GOT3 (cell line): ENCODE measurements at places on chromosomes 7 and 10.

- DNase-seq, result no peak
Measured at GRCh38 chr7:17205910-17206309, 92.5 kb upstream of the AHR start.

GRCh38 chr7:36285276-36285675 lies 104.4 kb upstream of the ANLN start:
- no peak for DNase-seq

GRCh38 chr7:134030460-134030865 lies 96.7 kb upstream of the LRGUK start:
- no peak for DNase-seq

- DNase-seq, result no peak
Measured at GRCh38 chr10:1418031-1418550, 319.2 kb downstream of the ADARB2 start.

DNA sequence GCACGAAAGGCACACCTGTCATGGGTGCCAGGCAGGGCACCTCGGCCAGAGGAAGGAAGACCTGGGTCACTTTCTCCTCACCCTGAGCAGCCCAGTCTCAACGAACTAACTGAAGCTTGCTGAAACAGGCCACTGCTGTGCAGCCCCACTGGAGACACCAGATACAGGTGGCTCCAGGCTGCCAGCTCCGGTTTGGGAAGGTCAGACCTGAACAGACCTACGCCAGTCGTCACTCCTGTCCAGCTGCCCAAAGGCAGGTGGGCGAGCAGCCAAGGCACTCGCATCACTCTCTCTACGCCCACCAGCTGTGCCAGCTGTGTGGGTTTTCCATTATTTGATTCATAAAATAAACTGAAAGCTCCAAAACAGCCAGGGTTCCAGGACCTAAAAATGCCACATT lies 256.1 kb downstream of the ZMYND11 start:
- no peak for DNase-seq

DNA sequence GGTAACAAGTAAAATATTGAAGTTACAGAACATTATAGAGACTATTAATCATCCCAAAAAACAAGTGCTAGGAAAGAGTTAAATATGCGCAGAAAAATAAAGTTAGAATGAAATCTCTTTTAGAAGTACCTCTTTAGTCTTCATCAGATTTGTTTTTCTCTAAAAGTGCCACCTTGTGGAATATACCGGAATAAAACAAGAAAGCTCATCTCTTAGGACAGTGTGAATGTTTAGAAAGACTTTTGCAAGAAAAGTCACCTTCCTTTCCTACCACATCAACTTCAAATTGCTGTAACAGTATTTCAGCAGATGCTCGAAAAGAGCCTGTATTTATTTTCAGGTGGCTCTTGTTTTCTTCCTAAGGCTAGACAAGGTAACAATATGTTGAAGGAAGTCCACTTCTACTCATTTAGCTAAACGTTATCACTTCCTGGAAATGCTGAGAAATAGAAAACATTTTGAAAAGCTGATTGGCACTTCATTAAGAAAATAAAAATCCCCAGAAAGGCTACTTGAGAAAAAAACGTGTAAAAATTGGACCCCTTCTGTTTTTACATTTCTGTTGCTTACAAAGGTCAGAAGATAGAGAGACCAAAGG lies 19.8 kb upstream of the FAM133B start:
- no peak for DNase-seq

DNA sequence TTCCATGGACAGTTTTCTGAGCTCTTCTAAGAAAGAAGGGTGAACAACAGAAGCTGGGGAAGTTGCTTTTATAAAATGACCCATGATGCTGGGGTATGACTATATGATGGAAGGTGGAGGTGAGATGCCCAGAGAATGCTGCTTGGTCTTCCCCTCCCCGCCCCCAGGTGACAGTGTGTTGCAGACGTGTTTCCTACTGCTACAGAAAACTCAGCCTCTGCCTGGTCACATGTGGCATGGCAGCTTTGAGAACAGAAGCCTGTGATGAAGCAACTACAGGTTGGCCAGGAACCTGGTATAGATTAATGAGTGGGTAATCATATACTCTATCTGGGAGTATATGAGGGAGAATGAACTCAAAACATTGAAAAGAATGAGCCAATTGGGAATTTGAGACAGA lies 67.1 kb downstream of the MTURN start:
- DNase-seq, result no peak

- no peak for DNase-seq
Measured at GRCh38 chr7:40219917-40220316, 85.1 kb downstream of the SUGCT start.

DNA sequence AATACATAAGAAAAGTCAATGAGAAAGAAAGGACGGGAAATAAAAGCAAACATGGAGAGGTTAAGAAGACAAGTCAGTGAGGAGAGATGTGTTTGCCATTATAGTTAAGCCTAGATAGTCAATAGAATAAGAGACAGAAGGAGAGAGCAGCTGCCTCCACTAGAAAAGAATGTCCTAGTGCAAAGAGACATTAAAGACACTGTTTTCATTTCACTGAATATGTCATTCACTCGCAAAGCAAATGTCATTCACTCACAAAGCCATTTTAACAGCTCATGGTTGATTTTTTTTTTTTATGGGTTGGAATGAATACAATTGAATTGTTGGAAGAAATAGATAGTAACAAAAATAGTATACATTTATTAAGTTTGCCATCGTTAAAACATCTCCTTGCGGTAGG lies 1007.6 kb downstream of the DNAJB9 start:
- DNase-seq, result no peak

DNA sequence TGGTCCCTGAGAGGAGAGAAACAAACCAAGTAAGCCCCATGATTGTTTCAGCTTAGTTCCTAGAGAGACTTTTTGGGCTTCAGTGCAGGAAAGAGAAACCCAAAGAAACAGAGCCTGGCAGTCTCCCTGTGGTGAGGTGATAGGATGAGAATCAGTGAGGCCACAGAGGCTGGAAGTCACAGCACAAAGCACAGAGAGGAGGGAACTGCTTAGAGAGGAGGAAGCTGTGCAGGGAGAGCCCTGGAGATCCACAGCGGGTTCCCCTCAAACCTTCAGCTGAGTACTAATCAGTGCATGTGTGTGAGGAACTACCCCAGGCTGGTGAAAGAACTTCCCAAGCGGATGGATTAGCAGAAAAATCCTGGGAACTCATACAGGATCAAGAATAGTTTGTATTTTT lies 27.4 kb upstream of the HECW1 start:
- DNase-seq, result no peak

DNA sequence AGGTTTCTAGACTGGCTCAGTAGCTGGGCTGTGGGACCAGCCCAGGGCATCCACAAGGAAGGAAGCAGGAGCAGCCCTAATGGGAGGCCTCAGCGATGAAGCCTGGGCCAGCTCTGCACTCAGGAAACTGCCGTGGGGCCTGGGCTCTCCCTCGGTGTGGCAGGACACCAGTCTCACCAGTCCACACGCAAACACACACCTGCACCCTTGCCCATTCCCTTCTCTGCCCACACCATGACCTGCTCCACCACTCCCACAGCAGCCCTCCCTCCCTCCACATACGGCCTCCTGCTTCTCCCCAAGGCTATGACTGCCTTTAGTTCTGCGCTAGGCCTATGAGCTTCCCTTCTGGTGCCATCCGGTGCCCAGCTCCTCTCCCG lies 7.1 kb downstream of the FGF8 start:
- no peak for DNase-seq

DNA sequence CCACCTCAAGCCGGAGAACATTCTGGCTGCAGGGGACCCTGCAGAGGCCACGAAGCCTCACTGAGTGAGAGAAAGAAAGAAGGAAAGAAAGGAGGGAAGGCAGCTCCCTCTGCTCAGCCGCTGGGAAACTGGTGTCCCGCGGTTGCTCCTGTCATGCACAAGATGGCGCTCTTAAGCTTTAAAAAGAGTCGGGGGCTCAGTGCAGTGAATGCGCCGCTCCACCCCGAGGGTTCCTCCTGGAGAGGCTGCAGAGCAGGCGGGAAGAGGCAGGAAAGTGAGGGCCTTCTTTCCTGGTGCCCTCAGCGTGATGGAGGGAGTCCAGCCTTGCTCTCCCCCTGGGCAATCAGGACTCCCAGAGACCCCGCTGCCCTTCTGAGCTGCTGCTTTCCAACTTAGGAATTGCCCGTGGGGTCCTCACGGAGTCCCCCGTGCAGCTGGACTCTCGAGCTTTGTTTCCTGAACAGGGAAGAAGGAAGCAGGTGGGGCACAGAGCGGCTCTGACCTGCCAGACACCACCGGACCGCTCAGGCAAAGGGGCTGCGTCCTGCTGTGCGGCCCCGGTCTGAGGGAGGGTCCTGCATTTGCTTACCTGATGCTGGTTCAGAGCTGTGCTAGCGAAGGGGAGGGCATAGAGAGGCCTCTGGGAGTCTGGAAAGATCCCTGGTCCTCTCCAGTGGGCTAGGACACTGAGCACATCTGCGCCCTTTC lies 141.9 kb upstream of the MKI67 start:
- DNase-seq, result no peak

DNA sequence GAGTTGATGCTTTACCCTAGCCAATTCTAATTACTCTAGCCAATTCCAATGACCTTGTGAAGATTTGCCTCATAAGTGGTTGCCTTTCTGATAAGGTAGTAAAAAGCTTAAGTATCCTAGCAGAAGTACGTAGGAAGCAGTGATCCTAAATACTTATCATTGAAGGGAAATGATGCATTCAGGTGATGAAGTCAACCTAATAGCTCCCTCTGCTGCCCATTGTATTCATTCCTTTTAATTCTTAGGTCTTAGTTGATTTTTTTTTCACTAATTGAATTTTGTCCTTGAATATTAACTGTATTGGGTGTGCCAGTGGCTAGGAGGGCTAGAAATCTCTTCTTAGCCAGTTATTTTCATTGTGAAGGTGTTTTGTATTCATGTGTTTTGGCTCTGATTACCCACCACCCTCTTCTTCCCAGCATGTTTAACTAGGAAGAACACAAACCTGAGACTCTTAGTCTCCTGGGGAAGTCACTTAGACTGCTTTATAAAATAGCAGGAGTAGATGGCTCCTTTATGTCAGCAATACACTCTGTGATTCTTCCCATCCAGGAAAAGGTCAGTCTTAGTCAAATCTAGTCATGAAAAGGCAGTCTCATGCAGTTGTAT lies 46.3 kb downstream of the PLEKHA8 start:
- no peak for DNase-seq

DNA sequence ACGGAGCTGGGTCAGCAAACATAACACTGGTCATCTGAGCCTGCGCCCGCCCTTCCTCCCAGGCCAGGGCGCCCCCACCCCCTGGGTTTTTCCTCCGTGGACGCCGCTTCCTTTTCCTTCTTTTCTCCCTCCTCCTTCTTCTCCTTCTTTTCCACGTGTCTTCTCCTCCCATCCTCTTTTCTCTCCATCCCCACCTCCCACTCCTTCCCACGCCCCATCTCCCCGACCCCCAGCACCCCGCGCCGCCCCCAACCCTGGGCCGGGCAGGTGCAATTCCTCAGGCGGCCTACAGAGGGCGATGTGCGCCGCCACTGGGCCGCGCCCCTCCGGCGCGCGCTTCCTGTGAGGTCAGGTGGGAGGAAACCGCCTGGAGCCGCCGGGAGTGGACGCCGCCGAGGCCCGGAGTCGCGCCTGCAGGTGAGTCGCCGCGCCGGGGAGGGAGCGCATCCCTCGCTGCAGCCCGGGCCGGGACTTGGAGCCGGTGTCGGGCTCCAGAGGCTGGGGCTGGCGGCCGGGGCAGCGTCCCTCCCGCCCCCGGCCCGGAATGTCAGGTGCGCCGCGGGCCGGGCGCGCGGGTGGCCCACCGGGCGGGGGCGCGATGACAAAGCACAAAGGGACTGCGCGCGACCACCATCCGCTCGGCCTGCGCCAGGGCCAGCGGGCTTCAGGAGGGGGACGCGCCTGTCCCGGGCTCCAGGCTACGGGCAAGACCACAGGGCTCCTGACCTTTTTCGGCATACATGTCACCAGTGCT lies at the start of gene FAM241B:
TSS of gene FAM241B (plus strand) at position 351 of the 754 bp plus-strand sequence. CDS start 1,497 bp downstream, outside the sequence.
- DNase-seq, result no peak

GRCh38 chr7:65960351-65961074 lies 21.5 kb downstream of the GUSB start:
- no peak for DNase-seq

DNA sequence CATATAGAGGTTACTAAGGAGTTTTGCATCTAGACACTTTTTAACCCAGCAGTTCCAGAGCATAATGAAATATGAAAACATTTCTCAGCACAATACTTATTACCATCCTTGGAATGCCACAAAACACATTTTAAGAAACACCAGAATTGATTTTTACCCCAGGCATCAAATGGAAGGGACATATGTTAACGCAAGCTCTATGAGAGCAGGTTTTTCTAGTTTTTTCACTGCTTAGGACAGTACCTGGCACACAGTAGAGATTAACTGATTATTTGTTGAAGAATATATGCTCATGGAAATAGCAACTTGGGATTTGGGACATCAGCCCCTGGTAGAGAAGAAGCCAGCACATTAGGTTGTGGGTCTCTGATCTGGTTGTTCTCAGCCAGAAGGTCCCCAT lies 67.0 kb upstream of the ARID5B start:
- no peak for DNase-seq

DNA sequence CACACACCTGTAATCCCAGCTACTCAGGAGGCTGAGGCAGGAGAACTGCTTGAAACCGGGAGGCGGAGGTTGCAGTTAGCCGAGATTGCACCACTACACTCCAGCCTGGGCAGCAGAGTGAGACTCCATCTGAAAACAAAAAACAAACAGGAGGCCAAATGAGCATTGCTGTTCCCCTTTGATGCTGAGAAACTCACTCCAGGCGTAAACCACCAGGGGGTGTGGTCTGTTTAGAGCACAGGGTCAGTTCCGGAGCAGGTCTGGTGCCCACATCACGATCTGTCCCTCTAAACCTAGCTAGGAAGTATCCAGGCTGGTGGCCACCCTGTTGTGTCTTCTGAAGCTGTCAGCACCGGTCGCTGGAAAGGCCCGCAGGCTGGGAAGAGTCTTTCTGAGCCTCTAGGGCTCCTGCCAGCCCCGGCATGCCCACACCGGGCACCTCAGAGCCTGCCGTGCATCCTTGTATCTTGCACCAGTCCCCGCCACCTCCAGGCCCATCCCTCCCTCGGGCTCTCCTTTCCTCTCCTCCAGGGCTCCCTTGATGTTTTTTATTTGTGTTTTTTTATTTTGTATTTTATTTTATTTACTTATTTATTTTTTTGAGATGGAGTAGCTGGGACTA lies 66.3 kb upstream of the SH2B2 start:
- DNase-seq, result no peak

DNA sequence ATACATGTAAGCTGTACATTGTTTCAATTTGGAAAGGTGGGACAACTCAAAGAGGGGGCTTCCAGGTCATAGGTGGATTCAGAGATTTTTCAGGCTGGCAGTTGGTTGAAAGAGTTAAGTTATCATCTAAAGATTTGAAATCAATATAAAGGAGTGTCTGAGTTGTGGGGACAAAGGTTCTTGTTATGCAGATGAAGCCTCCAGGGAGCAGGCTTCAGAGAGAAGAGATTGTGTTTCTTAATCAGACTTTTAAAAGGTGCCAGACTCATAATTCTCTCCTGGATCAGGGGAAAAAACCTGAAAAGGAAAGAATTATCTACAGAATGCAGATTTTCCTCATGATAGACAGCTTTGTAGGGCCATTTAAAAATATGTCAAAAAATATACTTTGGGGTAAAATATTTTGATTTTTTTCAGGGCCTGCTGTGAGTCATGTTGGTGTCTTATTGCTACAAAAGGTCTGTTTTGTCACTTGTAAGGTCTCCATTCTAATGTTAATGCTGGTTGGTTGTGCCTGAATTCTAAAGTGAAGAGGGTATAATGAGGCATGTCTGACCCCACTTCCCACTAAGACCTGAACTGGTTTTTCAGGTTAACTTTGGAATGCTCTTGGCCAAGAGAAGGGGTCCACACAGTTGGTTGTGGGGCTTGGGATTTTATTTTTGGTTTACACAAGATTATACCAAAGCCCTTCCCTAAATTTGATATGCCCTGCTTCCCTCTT lies 52.7 kb upstream of the PRSS1 start:
- DNase-seq, result no peak

GRCh38 chr7:129489491-129489890 lies 12.8 kb upstream of the SMKR1 start:
- DNase-seq, result no peak
